Activated CD4-positive, alpha-beta memory T cell treated with anti-CD3 and anti-CD28 coated beads for 36 hours (primary cell): ENCODE measurements at places on chromosomes 6 and 20.
A peak's percentile ranks its signal among the peaks of the same experiment; 100 is the strongest.

GRCh38 chr20:38046572-38046971 is 13.0 kb downstream of the RPRD1B start:
- no peak for DNase-seq

DNA sequence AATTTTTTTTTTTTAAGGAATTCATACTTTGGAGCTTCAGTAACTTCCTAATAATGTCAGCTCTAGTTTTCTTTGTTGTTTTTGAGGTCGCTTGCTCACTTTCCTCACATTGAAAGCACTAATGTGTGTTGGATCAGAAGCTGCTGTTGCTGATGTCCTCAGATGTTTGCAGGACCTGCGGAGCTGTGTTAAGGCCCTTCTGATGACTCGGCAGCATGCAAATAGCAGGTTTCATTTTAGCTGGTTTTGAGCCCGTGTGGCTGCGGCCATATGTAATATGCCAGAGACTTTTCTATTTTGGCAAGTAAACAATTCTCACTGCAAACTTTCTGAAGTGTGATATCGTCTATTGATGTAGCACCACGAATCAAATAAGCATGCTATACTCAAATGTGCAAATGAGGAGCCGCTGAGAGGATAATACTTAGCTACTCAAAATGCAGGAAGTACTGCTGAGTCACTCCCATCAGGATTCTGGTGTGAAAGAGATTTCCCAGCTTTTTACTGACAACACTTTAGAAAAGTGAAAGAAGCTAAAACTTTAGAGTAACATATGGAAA is 187.8 kb downstream of the SASH1 start:
- no peak for DNase-seq

DNA sequence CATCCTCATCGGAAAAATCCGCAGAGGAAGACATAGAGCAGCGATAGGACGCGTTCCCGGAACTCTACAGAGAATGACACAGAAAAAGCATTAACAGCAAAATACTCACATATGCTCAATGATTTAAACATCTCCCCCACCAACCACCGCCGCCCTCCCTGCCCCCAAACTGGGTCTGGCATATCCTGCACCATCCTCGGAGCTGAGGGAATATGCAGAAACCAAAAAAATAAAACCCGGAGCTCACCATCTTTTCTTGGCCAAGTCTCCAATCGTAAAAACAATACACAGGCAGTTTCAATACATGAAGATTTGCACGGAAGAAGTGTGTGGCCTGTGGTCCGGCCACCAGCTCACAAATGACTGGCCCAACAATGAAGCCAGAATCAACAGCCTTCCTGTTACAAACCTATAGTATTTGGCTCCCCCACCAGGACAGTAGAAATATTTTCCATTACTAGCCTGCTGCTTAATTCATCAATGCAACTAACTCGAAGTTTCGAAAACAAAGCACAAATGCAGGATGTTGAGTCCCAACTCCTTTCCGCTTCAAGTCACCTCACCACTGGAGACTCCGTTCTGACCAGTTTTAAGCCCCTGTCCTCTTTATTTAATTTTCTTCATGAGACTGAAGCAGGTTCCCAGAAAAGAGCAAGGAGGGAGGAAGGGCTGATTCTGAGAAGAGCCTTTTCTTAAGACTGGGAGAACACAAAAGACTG is 103.2 kb upstream of the BEND6 start:
- DNase-seq = peak; percentile 68

DNA sequence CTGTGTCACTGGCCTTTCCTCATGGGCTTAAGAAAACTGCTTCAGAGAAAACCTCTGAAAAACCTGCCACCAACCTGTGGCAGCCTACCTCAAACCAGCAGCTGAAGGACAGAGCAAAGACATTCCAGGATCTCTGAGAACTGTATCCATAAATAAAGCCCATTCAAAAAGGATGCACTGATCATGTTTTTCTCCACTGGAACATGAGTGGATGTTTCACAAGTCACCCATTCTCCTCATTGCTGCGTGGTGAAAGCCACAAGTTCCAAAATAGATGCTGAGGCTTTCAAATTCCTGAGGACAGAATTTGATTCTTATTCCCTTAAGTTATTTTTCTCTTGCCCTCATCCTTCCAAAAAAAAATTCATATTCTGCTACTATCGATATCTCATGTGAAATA is 280.6 kb downstream of the KHDC1L start:
- no peak for DNase-seq

GRCh38 chr6:168368936-168369335 is 49.4 kb upstream of the DACT2 start:
- no peak for DNase-seq

GRCh38 chr20:1332749-1333300 is 3.9 kb upstream of the SDCBP2 start:
- peak; percentile 8 for DNase-seq

DNA sequence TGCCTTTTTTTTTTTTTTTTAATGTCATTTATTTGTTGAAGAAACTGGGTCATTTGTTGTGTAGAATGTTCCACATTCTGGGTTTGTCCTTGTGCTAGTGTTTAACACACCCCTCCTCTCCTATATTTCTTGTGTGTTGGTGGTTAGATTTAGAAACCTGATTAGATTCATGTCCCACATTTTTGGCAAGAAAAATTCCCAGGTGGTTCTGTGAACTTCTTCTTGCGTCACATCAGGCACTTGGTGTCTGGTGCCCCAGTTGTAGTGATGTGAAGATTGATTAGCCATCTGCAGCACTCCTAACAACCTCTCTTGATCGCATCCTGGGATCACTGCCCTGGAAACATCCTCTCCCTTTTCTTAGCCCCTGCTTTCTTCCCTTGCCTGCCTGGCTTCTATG is 7.8 kb downstream of the PIGT start:
- no peak for DNase-seq

DNA sequence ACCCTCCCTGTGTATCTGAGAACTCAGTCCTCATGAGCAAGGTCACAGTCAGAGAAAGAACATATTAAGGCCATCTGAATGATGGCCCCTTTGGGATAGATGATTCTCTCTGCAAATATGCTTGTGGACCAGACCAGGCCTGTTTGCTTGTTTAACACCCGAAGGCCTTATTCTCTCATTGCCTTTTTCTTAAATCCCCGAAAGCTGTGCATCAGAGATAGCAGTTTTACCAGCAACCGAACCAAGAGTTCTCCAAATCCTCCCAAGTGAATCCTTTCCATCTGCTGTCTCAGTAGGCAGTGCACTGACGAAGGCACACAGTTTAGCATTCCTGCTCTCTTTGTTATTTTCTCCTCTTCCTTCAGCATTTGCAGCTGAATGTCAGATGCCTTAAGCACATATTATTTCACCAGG is 79.8 kb downstream of the TRMT6 start:
- no peak for DNase-seq

DNA sequence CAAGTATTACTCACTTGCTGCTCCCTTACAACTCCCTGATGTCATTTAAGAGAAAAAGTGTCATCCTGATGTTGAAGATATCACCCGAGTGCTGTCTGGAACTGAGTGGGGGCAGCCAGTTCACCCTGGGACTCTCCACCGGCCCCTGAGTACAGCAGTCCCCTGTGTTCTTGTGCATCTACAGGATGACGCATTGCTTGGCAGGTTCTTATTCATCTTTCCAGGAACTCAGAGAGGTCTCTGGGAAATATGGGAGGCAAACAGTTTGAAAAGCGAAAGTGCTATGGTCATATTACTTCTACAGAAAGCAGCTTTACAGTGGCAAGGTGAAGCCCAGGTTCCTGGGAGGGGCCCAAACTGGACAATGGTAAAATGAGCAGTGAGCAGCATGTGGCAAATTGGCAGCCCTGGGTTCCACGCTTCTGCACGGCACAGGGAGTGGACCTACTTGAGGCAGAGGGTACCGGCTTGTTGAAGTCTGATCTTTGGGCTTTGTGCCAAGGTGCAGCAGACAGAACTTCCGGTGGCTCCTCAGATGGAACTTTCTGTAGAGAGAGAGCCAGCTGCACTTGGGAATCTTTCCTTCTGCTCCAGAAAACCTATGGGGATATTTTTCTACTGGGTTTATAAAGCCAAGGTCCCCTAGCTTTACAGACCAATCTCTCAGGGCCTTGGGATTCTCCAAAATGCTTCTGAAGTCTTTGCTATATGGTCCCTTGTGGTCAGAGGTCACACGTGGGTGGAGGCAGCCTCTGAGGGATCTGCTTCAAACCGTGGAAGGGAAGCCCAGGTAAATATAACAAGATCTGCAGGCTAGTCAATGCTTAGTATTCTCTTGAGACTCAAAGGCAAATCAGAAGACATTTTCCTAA is 128.3 kb downstream of the MAP3K7 start:
- DNase-seq = peak; percentile 94

GRCh38 chr20:24574797-24575196 is 105.4 kb downstream of the SYNDIG1 start:
- DNase-seq = no peak

GRCh38 chr6:14235653-14236356 is 118.2 kb downstream of the CD83 start:
- no peak for DNase-seq

- no peak for DNase-seq
Measured at GRCh38 chr6:104995989-104996617, 39.2 kb downstream of the LIN28B start.

GRCh38 chr20:47421076-47421475 is 64.6 kb upstream of the ZMYND8 start:
- DNase-seq = no peak

DNA sequence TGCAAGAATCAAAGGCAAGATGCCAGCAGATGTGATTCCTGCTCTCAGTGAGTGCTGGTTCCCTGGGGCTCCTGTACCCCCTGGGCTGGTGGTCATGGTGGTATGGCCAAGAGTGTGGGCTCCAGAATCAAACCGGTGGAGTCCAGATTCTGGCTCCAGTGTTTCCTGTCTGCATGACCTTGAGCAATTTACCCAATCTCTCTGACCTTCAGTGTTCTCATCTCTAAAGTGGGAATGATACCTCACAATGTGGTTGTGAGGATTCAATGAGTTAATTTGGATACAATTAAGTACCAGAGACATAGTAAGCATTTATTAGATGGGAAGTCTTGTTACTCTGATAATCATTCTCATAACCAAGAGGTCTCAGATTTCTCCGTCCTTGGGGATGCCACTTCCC is 218.4 kb upstream of the JARID2 start:
- DNase-seq = no peak

- DNase-seq = peak; percentile 49
Measured at GRCh38 chr6:130602151-130602770, 224.9 kb upstream of the SMLR1 start.

DNA sequence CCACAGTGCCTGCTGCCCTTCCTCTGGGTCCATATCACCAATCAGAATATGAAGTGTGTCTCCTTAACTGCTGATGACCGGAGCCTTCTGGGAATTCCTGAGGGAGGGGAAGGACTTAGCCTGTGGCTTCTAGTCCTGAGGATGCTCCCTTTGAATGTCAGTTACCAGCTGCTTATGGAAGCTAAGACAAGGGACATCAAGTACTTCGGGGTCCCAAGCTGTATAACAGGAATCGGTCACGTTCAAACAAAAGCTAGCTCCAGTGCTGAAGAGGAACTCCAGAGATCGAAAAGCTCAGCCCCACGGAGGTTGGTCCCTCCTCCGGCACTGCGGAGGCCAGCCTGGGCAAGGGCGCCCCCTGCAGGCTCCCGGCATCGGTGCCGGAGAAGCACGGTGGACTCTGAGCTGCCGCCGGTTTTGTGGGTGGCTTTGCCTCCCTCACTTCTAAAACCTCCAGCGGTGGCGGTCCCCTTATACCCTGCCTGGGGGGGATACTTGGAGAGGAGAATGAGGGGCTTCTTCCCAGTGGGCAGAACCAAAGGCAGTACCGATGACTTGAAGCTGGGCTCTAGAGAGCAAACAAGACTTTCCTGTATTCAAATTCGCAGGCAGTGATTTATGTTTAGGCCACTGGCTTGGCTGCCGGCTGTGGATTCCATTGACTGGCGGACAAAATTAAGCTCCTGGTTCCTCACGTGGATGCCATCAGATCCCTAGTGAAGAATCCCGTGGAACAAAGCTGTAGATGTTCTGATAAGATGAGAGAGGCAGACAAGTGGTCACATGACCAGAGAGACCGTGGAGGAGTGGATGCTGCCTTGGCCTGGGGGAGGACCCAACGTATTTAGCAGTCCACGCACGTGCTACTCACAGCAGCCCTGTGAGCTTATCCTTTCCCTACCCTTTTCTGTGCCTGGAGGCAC is 16.2 kb upstream of the UBR2 start:
- peak; percentile 92 for DNase-seq

DNA sequence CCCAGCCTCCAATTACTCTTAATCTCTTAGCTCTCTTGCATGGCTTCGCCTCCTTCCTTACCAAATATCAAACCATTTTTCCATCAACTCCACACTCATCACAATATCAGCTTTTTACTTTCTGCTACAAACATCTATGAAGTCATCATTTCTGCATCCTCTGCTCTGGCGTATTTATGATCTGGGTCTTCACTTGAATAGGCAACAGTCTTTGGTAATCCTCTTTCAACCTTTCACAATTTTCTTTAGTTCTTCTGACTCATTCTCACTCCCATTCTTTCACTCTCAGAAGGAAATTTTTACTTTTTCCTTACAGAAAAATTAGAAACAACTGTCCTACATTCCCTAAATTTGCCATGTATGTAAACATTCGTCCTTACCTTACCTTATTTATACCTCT is 522.4 kb downstream of the HDGFL1 start:
- DNase-seq = no peak

DNA sequence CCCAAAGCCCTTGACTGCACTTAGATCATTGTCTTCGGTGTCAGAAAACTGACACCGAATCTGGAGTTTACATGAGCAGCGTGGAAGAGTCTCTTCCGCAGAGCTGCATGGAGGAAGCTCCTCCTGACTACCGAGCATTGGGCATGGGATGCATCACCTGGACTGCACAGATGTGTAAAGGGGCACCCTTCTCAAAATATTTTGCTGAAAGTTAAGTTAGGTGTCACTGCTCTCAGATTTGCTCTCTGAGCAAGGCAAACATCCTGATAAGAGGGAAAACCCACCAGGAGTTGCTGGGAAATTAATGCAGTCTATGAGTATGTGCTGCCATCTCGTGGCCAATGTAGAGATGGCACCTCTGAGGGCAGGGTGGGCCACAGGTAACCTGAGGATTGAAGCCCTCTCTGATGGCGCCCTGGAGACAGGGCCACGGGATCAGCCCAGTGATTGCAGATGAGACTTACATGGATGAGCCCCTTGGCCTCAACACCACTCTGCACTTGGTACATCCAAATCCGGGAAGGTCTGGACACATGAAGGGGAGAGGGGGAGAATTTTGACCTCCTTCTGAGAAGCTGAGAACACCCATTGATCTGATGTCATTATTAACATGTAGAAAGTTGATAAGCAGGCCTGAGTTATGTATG is 129.9 kb downstream of the LPA start:
- DNase-seq = peak; percentile 69

DNA sequence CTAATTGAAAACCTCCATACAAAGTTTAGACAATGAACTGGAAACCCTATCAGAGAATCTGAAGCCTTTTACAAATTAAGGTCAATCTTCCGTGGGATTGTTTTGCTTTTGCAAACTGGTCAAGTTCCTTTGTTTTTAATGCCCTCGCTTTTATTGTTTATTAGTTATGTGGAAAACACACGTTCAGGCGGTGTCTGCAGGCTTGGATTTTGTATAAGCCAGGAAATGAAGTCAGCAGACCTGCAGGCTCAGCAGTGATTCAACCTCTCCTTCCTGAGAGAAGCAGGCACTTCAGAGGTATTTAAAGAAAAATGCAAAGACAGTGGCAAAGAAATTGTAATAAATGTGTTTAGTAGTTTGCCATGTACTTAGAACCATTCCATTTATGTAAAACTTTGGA is 103.4 kb upstream of the PDE10A start:
- no peak for DNase-seq

- DNase-seq = no peak
Measured at GRCh38 chr6:162907876-162908481, 180.2 kb downstream of the PACRG start.
